Astrocyte of the cerebellum (primary cell): ENCODE measurements at places on chromosomes 4 and X.

DNA sequence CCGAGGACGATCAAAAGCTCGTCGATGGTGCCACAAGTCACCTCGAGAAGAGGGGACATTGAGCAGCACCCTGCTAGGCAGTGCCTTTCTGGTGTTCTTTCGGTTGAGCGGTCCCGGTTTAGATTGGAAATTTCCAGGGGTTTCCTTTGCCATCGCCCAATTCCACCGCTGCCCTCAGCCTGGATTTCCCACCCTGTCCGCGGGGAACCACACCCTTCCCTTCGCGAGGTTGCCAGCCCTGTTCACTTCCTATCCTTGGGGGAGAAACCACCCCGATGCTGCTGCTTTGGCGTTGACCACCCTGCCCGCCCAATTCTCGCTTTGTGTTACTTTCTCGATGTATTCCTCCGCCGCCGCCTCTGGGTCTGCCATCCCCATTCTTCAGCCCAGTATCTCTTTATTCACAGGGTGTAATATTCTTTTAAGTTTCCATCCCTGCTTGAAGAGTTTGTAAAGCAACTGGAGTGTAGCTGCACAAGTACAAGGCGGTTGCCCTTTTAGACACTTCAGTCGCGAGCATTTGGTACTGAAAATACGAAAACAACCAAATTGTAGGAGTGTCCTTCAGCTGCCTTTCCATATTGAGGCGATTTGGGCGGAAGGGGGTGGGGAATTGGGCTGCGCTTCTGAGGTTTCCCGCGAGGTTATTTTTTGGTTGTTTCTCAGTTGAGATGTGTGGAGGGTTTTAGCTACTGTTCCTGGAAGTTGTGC, 1.1 kb downstream of the OGT start:
- DNase-seq = no peak

GRCh38 chrX:11419102-11419501, 125.9 kb downstream of the AMELX start:
- DNase-seq = no peak

- no peak for DNase-seq
Observed at GRCh38 chrX:69067841-69068240, 97.4 kb downstream of the PJA1 start.

DNA sequence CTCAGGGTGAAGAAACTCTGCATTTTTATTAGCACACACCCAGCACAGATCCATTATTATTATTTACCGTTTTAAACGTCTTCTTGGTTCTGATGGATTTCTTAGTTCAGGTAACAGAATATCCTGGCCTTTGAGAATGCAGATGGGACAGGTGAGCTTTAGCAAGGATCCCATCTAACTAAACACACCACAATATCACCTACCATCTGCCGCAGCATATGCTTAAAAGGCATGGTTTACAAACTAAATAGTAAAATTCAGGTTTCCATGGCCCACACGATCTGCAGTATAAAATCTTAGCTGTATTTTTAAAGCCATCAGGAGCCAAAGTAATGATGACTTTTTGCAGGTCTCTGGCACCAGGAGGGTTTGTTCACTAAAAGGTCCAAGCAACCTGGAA, 31.7 kb upstream of the GATB start:
- no peak for DNase-seq

GRCh38 chr4:181293541-181293940, 949.7 kb upstream of the TENM3 start:
- no peak for DNase-seq

DNA sequence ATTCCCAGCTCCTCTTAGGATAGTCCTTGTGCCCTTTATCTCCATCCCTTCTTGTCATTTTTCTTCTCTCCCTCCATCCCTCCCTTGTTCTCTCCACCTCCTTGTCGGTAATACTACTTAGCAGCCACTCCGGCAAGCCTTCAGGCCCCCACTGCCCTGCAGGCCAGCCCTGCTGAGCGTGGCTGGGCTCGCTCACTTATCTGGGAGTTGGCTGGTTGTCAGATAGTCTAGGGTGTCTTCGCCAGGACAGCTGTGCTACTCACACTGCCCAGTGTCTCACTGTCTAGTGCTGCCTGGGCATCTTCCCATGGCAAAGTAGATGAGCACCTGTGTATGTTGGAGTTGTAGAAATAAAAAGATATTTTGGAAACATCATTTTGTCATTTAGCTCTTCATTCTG, 75.0 kb downstream of the STK32B start:
- DNase-seq = no peak

DNA sequence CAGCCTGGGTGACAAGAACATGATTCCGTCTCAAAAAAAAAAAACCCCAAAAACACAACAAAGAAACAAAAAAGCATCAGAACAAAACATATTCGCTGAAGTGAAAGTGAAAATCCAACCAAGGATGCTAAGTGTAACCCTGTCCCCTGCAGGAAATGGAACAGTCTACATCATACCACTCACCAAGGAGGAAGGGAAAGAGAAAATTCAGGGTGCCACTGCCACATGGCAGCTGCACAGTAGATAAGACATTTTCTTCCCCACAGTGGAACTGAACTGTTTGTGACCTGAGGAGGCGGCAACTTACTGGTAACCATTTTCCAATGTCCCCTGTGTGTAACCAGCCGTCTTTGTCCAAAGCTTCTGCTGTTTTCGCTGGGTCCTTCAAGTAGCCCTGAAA, 28.2 kb upstream of the CENPU start:
- DNase-seq = no peak

GRCh38 chr4:160319221-160319867, 1216.5 kb downstream of the RAPGEF2 start:
- peak; percentile 67 for DNase-seq

GRCh38 chrX:19800821-19801374, 86.5 kb downstream of the SH3KBP1 start:
- DNase-seq = no peak

GRCh38 chr4:73170518-73171198, 87.9 kb downstream of the ANKRD17 start:
- DNase-seq = no peak

GRCh38 chr4:136526517-136526916, 1005.8 kb downstream of the PCDH18 start:
- DNase-seq = no peak

- DNase-seq = no peak
Observed at GRCh38 chr4:34362654-34363053, 1881.7 kb downstream of the ARAP2 start.

DNA sequence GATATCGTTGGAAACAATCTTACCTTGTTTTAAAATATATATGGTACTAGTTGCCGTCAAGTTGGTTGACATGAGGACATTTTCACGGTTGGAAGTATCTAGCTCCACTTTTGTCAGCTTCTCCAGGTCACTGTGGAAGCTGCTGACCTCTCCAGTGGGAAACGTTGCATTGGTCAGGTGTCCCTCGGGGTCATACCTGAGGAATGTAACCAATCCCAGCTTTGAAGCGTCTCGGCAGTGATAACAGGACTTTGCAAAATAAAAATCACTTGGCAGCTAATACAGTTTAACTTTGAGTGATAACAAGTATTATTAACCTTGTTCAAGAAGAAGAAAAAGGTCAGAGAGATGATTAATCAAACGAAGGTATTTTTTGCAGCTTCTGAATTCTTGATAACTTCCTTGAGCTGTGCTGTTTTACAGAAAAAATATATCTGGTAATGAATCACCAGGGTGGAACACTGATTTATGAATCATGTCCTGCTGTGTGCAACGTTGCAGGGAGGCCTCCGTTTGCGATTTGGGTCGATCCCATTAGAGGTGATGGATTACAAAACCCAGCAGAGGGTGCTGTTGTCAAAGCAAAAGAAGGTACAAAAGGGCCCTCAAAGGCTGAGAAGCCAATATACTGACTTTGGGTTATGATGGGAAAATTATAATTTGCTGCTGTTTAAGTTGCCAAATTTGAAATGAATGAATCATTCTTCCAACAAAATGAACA, 60.1 kb downstream of the SH2D1A start:
- peak; percentile 49 for DNase-seq

DNA sequence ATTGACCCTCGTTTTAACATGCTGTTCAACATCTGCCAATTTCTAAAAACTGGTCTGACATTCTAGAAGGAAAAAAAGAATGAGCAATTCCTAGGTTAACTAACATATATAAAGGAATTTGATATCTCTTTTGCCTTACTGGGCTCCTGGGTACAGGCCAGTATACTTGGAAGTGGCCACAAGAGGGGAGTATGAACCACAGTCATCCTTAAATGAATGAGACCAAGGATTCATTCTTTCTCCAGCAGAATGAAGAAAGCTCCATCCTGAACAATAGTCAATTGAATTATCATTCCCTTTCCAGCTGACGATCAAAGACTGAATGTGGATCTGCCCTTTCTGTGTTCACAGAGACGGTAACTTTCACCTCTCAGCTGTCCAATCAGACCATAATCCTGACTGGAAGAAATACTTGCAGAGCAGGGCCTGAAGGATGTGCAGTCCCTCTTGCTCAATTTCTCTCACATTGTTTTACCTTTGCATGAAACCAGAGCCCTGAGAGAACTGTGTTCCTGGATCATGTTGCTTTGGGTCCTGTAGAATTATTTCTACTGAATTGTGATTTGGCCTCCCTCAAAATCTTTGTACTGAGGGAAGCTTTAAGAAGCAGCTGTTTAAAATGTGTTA, 14.8 kb upstream of the SPARCL1 start:
- peak; percentile 55 for DNase-seq

GRCh38 chrX:87528487-87528886, 10.9 kb downstream of the KLHL4 start:
- no peak for DNase-seq

GRCh38 chr4:134934036-134934808, 732.6 kb upstream of the PABPC4L start:
- no peak for DNase-seq

DNA sequence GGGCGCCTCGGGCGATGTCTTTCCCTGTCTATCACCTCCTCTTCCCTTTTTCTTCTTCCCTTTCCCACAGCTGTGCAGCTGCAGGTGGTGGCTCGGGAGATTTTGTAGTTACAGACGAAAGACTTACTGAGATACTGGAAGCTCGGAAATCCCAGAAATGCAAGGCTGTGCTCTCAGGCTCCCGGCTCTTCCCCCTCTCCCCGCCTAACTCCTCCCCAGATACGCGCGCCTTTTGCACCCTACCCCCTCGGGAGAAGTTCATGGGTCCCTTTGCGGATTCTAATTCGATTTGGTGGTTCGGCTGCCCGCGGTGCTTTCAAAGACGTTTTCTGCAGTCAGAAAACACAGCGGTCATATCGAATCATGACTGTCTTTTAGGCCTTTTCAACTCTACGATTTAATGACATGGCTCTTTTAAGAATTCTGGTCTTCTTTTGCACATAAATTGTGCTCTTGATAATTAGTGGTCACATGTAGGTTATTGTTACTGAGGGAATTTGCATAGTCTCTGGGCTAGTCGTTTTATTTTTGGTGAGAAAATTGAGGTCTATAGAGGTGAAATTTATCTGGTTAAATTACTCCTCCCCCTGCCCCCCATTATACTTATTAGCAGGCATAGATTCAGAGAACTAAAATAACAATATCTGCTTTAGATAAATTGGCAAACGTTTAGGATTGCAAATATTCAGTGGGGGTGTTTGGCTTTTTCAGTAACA, 1.6 kb downstream of the SEPTIN11 start:
- DNase-seq = no peak

GRCh38 chr4:26029568-26030131, 115.6 kb downstream of the SMIM20 start:
- no peak for DNase-seq

DNA sequence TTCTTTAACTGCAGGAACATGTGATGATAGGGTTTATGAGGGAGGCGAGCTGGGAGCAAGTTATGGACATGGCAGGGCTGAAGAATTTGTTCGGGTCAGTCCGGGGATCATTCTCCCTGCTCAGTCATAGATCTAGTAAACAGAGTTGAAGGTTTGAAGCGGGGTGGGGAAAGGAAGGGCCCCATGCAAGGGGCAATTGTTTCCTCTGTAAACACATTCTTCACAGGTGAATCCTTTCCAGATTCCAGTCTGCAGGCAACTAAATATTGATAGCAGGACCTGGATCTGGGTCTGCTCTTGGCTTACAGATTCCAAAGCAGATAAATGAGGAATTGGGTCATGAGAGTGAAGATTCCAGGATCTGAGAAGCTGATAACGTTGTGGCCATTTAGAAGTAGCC, 44.3 kb upstream of the ARHGAP24 start:
- no peak for DNase-seq

GRCh38 chrX:11064851-11065600, 46.1 kb upstream of the HCCS start:
- peak; percentile 57 for DNase-seq

GRCh38 chr4:53512608-53513007, 78.7 kb downstream of the LNX1 start:
- DNase-seq = no peak

GRCh38 chrX:9785944-9786797, at the start of gene SHROOM2:
SHROOM2 (plus strand) TSS chrX:9786429; CDS start chrX:9786546, 117 bp downstream.
- DNase-seq = no peak

- DNase-seq = no peak
Observed at GRCh38 chr4:118417325-118417724, 64.5 kb upstream of the PRSS12 start.

DNA sequence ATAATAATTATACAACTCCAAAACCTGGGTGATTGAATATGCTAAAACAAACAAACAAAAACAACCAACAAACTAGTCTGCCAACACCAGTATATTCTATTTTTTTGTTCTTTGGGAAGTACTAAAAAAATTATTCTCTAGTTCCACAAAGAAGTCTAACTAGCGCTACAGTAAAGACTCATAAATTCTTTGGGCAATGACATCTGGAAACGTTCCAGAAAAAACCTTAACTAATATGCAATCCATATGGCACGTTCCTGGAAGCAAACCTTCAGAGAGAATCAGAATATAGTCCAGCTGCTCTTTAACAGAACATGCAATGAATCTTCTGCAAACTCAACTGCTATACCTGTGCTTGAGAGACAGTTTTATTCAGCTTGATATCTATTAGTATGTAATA, 500.1 kb downstream of the TRAM1L1 start:
- no peak for DNase-seq

DNA sequence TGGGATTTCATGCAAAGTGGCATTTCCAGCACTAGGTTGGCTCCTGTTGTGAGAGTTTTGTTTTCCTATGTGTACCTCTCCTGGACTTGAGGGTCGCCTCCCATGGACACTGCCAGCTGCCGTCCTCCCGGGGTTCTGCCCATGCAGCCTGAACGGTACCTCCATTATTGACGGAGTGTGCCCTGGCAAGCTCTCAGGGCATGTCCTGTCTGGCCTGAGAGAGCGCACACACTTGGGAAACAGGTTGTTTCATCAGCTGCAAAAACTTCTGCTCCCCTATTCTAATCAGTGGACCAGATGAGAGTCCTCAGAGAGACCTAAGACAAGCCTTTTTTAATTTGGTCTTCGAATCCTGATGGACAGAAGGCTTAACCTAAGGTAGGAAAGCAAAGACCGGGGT, 56.6 kb upstream of the HOPX start:
- DNase-seq = no peak
